ENCODE measurements at places on chromosomes 5 and 9.

GRCh38 chr9:87874304-87874623 is 8.4 kb upstream of the SPATA31E1 start:
- DNase-seq = no peak

DNA sequence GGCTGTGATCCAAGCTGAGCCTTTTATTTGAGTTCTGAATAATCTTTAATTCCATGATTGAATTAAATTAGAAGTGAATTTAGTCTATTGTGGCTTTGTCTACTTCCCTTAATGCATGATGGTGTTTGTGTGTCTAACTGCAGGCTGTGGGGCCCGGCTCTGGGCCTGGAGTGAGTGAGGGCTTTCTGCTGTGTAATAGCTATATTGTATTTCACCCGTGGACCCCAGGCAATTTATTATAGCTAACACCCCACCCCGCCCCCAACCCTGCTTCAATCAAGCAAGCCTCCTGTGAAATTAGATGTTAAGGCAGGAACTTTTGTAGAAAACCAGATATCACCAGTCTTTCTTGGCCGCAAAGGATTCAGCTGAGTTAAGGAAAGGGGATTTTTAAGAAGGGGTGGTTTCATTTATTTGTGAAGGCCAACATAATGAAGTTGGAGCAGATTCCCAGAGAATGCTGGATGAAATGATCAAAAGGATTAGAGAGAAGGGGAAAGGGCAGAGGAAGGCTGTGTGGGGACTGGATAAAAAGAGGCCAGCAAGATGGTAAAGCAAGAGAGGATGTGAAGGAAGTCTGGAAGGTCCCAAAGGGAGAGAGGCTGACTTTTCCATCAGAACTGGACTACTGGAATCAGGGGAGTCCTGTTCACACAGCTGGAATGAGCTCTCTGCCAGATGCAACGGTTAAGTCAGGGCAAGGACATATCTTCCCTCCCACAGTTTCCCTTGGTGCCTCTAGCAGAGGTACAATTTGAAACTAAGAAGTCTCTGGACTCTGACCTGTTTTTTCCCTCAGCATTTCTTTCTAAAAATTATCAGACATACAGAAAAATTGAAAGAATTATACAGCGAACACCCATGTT is 125.3 kb upstream of the SAP30L start:
- no peak for DNase-seq

DNA sequence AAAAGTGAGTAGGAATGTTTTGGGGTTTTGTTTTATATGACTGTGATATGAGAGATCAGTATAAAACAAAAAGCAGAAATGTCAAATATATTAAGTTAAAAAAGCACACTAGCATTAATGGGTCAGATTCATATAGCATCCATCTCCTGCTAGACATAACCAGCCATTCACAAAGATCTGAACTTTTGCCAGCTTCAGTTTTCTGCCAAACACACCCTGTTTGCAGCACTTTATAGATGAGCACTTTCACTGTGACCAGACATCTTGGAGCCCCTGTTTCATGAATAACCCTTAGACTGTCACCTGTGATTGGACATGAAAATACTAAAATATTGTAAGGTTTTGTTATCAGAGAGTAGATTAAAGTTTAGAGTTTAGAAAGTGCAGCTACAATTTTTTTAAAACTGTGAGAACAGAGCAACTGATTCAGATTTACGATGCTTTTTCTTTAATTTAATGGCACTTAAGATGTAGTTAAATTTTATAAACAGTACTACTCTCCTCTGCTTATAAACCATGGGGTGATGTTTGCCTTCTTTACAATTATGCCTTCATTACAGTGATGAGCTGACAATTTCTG is 142.6 kb downstream of the KCTD16 start:
- DNase-seq = no peak

- no peak for DNase-seq
Observed at GRCh38 chr5:1498623-1499416, 24.9 kb downstream of the LPCAT1 start.

DNA sequence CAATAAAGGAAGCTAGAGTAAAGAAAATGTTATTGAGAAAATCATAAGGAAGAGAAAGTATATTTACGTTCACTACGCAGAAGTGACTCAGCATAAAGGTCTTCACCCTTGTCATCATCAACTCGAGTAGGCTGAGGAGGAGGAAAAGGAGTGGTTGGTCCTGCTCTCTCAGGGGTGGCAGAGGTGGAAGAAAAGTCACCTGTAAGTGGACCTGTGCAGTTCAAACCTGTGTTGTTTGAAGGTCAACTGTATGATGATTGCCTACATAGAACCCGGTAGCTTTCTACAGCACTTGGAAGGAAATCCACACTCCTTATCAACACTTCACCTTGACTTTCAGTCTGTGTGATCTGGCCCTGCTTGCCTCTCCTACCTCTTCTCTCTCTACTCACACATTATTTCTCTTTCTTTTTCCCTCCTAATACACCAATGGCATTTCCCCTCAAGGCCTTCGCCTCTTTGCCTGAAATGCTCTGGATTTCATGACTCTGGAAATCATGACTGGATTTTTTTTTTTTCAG is 109.3 kb upstream of the CPEB4 start:
- DNase-seq = no peak

DNA sequence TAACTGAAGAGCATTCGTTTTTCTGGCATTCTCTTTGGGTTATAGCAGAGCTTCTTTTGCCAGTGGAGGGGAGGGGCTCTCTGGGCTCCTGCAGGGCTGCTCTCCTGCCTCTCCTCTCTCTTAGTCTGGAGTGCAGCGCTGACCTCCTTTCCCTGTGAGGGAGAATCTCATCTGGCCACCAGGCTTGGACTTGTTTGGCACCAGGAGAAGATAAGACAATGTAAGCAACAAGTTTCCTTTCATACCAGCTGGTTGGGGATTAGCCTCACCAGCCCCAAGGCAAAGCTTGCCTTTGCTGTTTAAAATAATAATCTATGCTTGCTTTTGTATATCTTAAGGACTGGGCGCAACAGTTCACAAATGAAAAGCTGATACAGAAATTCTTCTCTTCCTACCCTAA is 196.4 kb downstream of the TLE4 start:
- DNase-seq = no peak

DNA sequence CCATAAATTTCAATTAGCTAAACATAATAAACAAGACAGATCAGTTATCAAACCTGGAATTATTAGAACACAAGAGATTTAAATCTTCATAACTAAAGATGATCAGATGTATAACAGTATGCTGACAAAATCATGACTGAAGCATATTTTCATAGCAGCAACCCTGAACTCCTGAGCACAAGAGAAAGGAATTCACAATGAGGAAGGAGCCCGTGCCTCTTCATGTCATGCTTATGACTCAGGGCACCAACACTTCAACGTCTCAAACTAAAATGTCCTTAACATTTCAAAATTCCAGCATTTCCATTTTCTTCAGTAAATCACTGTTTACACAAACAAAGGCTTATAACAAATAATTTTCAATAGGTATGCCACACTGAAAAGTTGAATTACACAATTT is 6.7 kb downstream of the AP3B1 start:
- DNase-seq = no peak

DNA sequence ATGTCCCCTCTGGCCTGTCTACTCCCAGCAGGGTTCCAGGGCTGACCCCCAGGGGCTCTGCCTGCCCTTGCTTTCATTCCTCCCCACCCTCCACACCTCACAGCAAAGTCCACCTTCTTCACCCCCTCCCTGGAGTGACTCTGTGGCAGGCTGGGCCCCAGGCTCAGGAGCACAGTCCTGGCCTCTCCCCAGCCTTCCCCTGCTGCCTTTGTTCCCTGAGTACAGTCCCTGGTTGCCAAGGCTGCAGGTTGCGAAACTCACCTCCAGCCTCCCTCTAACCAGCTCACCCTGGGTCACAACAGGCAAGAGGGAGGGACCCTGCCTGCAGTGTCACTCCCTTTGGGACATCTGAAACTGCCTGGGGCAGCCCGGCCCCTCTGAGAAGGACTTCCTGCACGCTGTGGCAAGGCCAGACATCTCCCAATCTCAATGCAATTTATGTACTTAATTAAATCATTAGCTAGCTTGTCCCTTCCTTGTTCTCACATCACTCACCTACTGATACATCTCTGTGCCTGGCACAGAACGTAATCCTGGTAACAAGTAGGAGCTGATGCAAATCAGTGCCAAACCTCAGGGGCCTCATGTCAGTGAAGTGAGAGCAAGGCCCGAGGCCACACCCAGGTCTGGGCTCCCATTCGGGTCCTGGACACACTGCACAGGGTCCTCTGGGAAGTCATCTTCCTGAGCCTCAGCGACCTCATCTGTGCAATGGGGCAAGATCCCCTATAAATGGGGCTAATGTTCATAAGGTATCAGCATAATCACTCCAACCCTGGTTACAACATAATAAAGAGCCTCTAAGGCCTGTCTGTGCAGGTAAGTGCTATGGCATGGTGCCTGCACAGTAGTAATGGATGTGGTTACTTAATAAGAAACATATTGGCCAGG is 27.3 kb upstream of the TRIM14 start:
- no peak for DNase-seq

DNA sequence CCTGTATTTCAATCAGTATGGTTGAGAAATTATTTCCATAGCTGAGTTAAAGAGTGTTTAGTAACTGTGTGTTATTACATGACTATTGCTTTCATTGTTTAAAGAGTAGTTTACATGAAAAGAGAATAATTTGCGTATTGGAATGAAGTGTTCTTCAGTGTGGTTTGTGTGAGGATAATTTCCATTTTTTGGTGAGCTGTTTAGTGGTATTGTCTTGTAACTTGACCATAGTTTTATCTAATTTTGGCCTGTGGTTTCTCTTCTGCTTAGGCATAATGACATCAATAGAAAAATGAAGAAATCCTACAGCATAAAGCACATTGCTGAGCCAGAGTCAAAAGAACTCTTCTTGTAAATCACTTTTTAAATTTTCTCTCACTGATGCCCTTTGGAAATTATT is 151.2 kb downstream of the SNCAIP start:
- no peak for DNase-seq

DNA sequence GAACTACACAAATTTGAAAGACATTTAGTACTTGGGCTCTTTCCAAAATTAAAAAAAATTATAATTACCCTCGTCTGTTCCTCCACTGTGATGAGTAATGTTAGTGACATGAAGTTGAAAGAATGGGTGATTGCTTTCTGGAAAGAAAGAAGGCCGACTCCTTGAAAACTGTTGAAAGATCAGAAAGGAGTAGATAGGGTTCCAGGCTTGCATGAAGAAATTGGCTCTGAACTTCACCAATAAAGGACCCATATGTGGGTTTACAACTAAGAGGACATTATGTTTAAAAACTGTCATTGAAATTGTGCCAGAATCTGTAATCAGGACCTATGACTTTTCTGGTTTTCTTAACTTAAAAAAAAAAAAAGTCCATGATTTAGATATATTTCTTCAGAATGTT is 20.7 kb upstream of the MOCS2 start:
- no peak for DNase-seq

DNA sequence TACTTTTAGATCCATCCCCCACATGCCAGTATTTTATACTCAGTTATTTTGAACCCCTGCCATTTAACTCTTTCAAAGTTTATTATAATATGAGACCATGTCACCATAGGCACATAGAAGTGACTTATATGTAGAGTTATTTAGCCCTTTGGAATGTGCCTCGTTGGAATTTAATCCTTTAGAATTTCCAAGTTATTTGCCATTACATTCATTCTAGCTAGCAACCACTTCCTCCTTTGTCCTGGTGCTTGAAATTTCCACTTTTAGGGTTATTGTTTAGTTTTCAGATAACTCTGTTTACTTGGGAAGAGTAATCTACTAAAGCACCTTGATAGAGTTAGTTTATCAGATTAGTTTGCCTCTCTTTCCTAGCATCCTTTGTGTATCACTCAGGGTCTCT is 82.8 kb upstream of the TLE1 start:
- DNase-seq = no peak

GRCh38 chr5:103539376-103540330 is 22.9 kb downstream of the NUDT12 start:
- no peak for DNase-seq

All from NCI-H524 treated with DMSO at 0.1 percent for 48 hours (cell line).